NCI-H510A (cell line): ENCODE measurements at places on chromosomes 7 and 10.

GRCh38 chr7:35256256-35257175 lies 2.6 kb upstream of the TBX20 start:
- no peak for DNase-seq

- DNase-seq = no peak
These were observed 47.6 kb downstream of the RPS24 start for GRCh38 chr10:78081292-78081691.

- DNase-seq = no peak
These were observed 30.6 kb upstream of the PRKCQ start for GRCh38 chr10:6610647-6611046.

GRCh38 chr10:23373156-23373555 lies 28.6 kb upstream of the C10orf67 start:
- DNase-seq = no peak

DNA sequence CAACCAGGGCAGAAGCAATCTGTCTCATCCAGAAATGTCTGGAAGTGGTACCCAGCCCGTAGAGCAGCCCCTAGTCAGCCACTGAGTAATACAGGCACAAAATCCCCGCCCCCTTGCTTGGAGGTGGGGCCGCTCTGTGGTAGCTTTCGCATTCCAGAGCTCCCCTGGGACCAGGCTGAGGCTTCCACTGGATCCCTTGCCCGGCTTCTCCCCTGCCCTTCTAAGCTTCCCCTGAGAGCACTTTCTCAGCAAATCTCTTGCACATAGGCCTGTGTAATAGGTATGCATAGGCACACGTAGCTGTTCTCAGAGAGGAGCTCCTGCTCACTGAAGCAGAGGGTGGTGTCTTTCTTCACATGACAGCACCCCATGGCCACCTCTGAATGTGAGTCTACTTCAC lies 144.2 kb downstream of the BMS1 start:
- no peak for DNase-seq

DNA sequence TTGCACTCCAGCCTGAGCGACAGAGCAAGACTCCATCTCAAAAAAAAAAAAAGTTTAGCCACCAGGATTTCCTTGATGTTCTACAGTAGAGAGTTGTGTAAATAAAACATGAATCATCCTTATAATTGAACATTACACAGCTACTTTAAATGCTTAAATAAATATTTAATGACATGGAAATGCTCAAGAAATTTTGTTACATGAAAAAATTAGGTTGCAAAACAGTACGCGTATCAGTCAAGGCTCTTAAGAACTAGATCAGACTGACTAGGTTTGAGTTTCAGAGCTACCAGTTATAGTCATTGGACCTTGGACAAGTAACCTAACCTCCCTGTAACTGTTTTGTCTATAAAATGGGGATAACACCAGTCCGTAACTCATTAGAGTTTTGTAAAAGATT lies 38.7 kb upstream of the GSAP start:
- DNase-seq = no peak

DNA sequence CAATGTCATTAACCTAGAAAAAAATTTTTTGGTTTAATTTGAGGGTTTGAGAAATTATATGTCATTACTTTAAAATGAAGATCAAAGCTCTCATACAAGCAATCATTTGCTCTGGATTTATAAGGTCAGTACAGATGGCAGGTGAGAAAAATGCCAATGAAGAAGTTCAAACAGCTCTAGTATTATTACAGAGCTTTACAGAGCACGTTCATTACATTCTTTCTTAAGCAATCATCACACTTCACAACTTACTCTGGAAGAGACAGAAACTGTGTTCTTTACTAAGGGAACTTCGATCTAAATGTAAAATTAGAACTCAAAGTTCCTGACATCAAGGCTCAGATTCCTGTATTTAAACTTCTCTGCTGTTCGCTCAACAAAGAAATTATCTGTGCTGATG lies 153.4 kb downstream of the ATE1 start:
- DNase-seq = no peak

- DNase-seq = no peak
These were observed 42.6 kb upstream of the MYL10 start for GRCh38 chr7:101671371-101672356.

DNA sequence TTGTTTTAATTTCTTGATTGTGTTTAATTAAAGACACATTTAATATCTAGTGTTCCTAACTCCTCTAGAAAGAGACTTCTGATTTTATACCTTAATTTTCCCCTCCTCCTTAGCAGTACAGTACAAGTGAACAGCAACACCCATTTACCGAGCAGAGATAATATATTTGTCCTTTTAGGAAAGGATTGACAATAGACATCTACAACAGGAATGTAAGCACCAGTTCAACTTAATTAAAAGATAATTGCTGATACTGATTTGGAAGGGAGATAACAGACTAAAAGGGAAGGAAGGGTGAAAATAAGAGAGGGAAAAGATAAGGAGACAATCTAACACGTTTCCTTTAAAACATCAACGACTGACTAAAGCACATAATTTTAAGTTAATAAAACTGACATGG lies 119.3 kb downstream of the SRPK2 start:
- no peak for DNase-seq

DNA sequence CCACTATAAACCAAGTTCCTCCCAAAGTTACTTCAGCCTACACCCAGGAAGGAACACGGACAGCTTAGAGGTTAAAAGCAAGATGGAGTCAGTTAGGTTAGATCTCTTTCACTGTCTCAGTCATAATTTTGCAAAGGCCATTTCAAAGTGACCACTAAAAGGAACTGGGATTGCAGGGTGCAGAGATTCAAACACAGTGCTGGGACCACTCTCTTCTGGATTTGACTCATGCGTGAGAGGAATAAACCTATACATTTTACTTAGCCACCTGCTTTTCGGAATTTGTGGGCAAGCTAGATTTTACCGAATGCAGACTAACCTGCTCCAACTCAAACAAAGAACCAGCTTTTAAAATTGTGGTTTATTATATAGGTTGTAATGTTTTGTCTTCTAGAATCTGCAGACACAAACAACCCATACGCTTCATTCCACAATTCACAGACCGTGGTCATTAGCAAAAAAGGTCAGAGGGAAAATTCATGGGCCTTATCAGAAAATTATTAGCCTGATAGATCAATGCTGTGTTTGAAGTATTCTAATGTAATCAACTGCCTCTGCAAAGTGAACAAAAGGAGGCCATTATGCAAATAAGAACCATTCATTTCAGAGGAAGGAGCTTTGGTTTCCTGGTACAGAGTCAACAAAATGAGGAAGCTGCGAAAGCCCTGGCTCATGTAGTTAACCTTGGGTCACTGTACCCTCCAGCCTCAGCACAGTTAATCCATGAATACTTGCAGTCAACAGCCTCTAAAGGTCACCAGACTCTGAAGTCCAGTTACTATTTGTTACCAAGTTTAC lies 342.7 kb upstream of the KLF6 start:
- no peak for DNase-seq

- DNase-seq = no peak
These were observed 132.9 kb downstream of the OAT start for GRCh38 chr10:124285587-124286527.

DNA sequence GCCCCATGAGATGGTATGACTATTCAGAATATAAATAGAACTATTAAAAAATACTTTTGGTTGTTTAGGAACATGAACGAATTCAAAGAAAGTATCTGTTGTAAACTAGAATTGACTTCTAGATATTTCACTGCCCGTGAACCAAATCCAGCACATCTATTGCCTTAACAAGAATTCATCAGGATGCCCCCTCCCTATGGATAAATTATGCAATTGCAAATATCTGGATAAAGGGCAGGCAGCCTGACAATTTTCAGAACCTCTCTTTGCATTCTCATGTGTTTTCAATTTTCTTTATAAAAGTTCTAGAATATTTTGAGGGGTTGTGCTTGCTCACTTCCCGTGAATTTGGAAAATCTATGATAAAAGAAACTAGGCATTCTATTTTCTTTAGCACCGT lies 822.1 kb upstream of the SORCS1 start:
- DNase-seq = no peak

- DNase-seq = no peak
These were observed 15.3 kb downstream of the LIPK start for GRCh38 chr10:88721392-88721791.

DNA sequence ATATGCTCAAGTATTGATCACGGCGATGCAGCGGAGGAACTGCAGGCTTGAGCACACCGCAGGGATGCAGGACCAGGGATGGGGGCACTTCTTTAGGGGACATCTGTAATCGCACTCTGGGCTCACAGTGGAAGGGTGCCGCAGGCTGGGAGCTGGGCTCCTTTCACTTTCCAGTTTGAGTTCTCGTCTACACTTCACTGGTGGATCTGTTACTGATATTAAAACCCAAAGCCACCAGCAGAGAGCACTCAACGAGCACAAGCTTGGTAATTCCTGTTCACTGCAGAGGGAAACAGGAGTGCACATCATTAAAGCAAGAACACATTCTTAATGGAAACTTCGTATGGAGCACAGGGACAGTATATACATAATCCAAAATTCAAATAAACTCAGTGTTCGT lies 91.3 kb downstream of the PARD3 start:
- DNase-seq = no peak

DNA sequence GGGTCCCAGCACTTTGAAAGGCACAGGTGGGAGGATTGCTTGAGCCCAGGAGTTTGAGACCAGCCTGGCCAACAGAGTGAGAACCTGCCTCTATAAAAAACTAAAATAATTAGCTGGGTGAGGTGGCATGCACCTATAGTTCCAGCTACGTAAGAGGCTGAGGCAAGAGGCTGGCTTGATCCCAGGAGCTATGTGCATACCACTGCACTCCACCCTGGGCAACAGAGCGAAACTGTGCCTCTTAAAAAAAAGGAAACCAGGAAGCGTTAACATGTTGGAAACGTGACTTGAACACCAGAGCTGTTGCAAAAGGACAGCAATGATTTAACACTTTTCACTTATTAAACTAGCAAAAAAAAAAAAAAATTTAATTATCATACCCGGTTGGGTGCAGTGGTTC lies 12.6 kb downstream of the BAZ1B start:
- DNase-seq = no peak

- no peak for DNase-seq
These were observed 18.0 kb upstream of the SLF2 start for GRCh38 chr10:100894589-100895294.

DNA sequence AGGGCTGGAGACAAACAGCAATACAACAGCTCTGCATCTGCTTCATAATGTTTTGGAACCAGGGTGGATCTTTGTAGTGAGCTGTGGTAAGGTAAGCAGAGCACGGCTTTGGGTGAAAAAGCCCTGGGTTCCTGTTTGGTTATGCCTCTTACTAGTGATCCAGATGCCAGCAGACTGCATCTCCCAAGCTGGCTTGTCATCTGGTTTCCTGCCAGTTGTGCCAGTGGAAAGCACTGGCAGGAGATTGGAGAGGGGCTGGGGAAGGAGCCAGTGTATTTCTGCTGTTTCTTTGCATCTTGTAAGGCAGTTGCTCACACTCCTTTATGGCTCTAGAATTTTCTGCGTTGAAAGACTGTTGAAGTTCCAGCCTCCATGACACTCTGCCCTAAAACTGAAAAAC lies 137.6 kb downstream of the TSPAN12 start:
- no peak for DNase-seq
